ENCODE measurements at places on chromosomes 16 and 17.

GRCh38 chr17:1914661-1915083, 84.9 kb downstream of the RPA1 start:
- ATAC-seq: no peak

DNA sequence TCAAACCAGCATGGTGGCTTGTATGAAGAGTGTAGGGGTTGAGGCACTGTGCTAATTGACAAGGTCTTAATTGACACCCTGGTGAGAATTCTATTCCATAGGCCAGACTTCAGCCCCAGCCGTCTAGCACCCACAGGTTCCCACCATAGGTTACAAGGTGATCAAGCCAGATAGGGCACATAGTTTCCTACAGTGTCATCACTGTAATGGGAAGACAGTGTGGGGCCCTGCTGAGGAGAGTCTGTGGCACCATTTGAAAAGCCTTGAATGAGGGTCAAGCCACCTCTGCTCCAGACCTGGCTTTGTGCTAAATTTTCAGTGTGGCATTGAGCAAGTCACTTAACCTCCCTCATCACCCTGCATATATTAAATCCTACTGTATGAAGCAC, 36.2 kb downstream of the YPEL2 start:
- peak; percentile 21 for ATAC-seq

DNA sequence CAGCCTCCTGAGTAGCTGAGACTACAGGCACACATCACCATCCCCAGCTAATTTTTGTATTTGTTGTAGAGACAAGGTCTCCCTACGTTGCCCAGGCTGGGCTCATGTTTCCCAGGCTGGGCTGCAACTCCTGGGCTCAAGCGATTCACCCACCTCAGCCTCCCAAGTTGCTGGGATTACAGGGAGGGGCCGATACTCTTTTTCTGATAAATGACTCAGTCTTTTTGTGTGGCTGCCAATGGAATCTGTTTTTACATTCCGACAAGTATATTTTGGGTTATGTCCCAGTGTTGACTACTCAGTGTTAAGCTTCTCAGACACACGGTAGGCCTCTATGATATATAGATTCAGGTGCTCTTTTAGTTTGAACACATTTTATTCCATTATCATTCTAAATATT, 58.1 kb downstream of the SLFN11 start:
- no peak for ATAC-seq

- no peak for ATAC-seq
These were observed 988 bp upstream of the IL21R start for GRCh38 chr16:27400751-27401620.

DNA sequence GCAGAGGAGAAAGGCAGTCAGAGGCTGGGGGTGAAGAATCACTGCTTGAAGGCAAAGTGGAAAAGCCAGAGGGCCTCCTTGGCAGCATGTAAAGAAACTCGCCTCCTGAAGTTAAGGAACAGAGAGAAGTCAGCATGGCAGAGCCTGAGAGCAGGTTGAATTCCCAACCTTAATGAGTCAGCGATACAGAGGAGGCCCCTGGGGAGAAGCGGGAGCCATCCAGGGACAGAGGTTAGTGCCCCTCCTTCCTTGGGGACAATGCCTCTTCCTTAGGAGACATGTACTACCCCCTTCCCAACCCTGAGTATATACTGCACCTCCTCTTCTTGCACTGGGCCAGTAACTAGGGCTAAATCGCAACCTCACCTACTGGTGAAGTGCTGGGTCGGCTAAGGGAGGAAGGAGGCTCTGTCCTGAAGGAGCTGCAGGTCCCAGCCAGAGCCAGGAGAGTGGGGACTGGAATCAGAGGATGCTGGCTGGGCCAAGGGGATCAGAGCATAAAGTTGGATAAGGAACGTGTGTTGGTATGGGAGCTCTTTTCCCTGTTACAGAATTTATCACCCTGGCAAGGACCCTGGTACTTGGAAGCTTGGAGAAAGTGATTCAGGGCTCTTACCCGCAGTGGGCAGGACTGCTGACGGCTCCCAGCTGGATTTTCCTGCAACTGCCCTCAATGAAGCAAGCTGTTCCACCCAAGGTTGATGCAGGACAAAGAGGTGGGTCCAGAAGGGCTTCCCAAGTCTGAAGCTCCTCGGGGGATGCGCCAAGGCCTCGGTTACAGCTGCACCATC, 5.4 kb upstream of the AANAT start:
- ATAC-seq: no peak

GRCh38 chr17:15354256-15354655, 12.9 kb upstream of the TEKT3 start:
- no peak for ATAC-seq

GRCh38 chr17:39600288-39600996, 7.3 kb downstream of the NEUROD2 start:
- no peak for ATAC-seq

GRCh38 chr16:50718061-50718760, 23.7 kb upstream of the CYLD start:
- no peak for ATAC-seq

DNA sequence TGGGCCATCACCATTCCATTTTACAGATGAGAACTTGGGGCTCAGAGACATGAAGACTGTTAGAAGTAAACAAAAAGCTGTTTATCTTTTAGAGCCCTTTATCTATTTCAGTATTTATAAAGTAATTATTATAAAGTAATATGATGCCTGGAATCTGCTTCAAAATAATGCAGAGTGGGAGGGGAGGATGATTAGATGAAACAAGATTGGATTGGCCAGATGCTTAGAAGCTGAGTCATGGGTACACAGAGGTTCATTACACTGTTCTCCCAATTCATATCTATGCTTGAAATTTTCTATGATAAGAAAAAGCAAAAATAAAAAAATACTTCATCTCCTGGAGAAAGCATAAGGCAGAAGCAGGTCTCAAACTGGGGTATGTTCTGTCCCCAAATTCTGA, 29.4 kb downstream of the TOM1L2 start:
- ATAC-seq: no peak

DNA sequence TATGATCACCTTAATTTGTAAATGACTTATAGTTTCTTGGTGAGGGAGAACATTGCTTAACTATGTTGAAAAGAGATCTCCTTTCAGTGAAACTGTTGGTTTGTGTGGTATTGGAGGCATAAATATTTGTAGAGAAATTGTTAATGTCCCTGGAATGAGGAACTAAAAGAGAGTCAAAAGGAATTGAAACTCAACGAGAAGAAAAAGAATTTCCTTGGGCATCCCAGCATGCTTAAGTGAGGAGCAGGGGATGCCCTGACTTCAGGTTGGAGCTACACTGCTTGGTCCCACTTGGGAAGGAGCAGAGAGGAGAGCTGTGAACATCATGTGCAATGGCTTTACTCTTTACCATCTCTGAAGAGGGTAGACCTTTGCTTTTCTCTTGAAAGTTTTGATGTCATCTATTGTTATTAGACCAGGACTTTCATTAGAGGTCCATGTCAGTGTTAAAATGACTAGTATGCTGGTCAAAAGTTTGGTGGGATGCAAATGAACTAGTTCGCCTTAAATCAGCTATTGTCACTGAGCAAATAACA, 21.7 kb downstream of the KRT23 start:
- no peak for ATAC-seq

GRCh38 chr16:19929062-19929511, 44.4 kb upstream of the GPRC5B start:
- no peak for ATAC-seq

DNA sequence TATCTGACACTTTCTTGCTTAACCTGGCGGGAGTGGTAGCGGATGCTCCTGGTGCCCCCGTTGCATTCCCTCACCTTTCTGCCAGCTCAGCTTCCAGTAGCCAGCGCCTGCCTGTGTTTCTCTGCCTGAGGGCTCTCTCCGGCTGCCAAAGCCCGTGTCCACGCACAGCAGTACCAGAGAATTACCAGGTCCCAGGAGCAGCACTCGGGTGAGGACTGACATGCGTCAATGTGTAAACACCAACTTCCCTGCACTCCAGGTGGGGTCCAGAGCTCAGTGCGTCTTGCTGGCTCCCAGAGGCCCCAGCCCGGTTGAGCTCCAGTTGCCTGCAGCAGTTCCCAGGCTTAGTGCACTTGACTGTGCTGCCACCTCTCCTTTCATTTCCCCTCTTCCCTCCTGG, 54.8 kb downstream of the CDH13 start:
- ATAC-seq: no peak

DNA sequence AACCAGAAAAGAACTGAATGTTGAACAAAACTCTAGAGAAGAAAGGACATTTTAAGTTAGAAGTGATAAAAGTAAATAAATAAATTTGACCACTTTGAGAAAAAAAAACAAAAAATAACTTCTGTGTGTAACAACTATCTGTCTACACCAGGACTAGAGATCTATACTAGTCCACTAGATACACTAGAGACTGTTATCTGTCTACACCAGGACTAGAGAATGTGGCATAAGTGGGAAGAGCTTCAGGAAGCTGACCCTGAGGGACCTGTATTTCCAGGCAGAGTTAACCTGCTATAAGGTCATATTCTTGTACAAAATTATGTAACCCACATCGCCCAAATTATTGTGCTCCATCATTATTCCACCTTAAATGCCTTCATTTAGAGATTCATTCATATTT, 160.8 kb downstream of the SKAP1 start:
- ATAC-seq: no peak

DNA sequence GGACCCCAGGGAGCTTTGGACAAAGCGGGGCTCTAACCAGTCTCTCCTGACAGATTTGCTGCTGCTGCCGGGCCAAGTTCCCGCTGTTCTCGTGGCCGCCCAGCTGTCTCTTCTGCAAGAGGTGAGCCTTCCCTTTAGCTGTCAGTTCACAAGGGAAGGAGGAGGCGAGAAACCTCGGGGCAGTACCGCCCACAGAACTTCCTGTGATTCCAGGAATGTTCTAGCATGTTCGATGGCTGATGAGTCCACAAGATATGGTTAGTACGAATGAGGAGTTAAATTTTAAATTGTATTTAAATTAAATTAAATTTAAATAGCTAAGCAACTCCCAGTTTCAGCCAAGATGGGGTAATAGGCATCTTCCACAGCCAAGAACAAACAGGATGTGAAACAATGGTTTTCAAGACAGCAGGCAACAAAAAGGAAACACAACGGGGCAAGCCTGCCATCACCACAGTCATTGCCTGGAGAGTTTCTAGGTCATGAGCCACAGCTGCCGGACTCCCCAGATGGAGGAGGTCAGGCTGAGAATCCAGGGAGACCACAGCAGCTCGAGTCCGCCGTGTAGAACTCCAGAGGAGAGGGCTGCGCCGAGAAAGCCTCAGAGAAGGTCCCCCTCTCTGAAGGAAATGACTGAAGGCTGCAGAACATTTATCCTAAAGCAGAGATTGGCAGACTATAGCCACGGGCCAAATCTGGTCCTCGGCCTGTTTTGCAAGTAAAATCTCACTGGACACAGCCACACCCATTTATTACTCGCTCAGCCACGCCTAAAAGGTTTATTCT, 9.5 kb upstream of the TCF25 start:
- ATAC-seq: peak; percentile 34

DNA sequence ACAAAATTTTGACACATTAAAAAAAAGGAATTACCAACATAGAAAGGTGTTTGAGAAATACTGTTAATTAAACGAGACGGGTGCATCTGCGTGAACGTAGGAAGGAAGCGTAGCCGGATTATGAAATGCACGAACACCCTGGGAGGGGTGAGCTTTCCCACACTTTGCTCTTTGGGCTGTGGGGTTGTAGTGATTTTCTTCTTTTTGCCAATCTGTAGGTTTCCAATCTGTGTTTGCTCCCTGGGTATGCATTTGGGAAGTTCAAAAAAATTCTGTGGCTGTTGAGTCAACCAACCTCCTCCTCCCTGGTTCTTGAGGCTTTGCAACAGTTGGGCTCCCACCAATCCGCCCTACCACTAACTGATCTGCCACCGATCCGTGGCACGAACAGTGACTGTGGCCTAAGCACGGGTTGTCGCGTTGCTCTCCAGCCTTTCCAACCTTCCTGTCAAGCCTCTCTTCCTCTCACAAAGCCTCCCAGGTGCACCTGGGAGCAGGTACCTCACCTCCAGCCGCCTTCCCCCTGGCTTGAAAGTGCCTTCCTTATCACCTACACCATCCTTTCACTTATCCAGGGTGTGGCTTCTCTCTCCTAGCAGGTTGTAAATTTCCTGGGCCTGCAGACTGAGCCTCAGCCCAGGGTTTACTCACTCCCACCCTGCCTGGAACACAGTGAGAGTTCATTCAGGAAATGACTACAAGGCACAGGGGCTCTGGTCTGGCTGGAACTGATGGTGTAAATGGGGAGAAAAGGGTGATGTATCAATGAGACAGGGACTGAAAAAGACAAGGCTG, 16.6 kb downstream of the RTN4RL1 start:
- no peak for ATAC-seq

DNA sequence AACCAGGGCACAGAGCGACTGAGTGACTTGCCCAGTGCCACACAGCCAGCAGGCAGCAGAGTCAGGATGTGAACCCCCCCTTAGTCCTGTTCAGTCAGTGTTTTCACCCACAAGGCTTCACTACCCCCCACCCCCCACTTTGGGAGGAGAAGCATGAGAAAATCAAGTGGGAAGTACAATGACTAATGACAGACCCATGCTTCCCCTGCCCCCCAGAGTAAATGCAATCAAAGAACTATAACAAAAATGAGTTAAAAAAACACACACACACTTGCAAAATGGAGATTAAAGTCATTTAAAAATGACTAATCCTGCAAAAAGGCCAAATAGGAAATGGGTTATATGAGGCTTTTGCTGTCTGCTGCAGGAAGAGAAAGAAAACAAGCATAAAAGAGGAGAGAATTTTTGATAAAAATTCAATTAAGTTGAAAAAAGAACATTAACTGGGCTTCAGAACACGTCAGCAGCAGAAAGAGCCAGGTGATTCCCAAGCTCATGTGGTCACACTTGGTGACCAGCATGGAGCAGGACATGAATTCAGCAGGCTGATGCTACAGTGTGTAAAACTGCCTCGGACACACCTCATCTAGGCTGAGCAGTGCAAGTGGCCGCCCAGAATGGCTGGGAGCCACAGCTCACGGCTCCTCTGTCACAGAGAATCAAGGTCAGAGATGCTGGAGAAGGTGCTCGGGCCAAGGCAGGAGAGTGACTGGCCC, 212.3 kb downstream of the ZNF423 start:
- ATAC-seq: no peak

GRCh38 chr17:4319221-4319620, 47.3 kb downstream of the UBE2G1 start:
- no peak for ATAC-seq

- ATAC-seq: no peak
These were observed 101.6 kb downstream of the AXIN2 start for GRCh38 chr17:65459677-65460347.

DNA sequence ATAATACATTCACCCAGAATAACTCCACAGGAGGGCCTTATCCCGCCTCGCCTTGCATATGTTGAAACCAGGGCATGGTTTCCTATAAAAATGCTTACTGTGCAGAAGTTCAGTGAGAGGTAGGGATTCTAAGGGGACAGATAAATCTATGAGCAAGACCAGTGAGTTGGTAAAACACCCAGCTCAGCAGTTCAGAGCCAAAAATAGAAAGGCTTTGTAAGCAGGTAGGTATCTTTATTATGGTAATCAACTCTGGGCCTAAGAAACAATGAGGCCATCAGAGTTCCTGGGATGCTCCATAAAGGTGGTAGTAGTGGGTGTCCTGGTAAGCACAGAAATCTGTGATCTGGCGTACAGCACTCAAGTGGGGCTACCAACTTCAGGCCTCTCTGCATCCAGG, 549.4 kb upstream of the CDH5 start:
- ATAC-seq: no peak
